Left colon (tissue), 2 donors: ENCODE measurements at places on chromosomes 13 and 19. TPM values are rescaled to one million over a fixed set of nuclear protein-coding genes. Genes with fewer than 3 reads are reported as not detected.

DNA sequence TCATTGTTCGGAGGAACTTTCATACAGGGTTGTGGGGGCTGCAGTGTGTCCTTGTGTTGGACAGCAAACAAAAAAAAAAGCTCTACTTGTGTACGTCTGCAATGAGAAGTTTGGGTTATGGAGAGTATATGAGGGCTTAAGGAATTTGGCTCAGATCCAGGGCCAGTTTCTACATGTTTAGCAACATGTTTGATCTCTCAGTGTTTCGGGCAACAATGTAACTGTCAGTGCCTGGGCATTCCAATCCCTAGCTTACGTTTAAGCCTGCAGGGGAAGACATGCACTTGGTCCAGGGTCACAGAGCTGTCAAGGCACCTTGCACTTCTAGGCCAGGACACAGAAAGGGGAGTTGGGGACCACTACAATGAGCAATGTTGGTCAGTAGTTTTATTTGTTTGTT, 13.9 kb downstream of the ZNF543 start:
- DNase-seq, result no peak

DNA sequence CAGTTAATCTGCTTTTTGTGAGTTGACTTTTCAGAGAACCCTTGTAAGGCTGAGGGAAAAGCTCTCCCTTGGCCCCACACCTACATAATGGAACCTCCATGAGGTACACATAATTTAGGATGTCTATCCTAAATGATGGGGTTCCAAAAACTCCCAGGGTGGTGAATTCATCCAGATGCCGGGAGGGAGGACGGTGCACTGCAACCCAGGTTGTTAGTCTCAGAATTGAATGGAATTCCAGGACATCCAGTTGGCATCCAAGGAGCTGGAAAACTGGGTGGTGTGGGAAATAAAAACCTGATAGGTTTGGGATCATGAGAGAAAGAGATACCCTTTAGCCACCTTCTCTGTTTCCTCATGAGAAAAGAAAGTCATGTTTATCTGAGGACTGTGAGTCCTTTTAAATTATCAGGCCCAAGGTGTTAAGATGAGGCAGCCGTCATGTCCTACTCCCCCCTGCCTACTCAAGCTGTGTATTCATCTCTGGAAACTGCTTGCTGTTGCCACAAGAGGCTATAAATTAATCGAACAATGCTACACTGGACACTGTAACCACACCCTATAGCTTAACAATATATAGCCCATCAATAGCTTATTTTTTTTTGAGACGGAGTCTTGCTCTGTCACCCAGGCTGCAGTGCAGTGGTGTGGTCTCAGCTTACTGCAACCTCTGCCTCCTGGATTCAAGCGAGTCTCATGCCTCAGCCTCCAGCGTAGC, 49.5 kb downstream of the C13orf46 start:
- DNase-seq, result no peak

Gene EID2
- total RNA-seq, result 10.4 TPM

- no peak for DNase-seq
Measured at GRCh38 chr13:66578305-66578704, 651.8 kb downstream of the PCDH9 start.

DNA sequence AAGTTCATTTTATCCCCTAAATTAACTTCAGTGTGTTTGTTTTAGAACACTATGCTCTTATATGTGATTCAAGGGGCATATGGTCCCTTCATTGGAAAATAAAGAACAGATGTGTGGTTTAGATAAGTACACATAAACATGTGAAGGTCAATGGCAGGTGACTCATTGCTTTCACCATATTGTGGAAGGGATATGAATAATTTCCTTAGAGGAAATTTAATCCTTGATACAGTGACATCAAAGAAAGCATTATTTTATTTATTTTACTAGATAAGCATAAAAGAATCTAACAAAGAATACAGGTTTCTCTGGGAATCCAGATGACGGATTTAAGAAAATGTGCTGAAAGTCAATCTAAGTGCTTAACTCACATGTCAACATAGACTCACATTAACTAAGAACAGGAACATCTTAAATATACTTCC, 373.5 kb downstream of the KCTD12 start:
- DNase-seq, result no peak

Gene GZMM
- total RNA-seq, result 0.67 TPM

DNA sequence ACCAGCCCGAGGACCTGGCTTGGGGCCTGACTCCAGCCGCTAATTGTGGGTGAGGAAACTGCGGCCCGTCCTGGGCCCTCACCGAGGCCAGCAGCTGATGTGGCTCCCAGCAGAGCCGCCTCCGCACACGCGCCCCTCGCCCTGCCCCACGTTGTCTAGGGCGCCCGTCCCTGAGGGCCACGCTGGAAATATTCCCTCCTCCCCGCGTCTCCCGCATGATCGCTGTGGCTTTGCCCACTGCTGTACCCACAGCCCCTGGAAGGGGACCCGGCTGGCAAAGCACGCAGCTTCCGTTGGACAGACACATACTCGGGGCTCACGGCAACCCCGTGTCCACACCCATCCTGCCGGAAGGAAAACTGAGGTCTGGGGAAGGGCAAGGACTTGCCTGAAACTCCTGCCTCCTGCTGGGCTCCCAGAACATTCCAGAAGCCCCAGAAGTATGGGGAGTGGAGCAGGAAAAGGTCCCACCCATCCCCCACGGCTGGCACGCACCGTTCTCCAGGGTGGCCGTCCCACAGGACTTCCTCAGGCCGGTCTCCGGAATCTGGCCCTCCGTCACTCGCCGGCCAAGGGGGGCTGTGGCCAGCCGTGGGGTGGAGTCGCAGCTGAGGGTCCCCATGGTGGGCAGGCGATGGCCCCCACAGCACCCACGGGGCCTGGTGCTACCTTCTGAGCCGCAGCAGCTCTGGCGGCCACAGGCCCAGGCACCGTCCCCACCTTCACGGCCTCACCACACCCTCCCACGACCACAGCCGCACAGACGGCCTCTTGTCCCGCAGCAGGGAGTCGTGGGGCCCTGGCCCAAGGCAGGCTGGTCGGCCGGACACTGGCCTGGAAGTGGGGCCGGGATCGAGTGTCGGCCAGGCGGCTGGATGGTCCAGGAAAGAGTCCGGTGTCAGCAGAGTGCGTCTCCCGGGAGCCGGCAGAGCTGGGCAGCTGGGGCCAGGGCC, 13.6 kb upstream of the SHC2 start:
- DNase-seq, result no peak

DNA sequence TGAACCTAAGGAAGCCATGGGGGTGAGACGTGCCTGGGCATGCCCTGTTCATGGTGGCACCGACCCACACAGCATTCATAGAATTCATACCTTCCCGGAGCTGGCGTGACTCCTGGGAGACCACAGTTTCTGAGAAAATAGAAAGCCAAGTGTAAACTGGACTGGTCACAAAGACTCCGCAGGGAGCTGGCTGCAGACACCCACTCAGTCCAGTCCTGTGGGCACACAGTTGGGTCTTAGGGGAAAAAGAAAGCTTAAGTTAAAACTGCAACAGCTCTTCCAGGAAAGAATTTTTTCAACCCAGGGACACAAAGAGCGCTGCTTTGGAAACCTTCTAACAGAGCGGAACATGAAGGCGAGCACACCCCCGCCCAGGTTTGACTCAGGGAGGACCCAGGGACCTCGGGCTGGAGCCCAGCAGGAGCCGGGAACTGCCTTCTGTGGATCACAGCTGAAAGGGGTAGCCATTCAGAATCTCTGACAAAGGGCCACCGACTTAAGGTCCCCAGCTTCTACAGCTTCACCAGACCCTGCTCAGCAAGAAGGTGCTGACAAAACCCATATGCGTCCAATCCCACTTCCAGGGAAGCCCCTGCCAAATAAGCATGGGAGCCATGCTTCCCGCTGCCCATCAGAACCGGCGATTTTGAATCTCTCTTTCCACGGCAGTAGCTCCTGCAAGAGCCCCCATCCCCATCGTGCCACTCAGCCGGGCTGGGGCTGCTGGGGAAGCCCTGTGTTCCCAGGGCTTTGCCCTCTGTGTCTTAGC, 183.7 kb downstream of the COL4A1 start:
- no peak for DNase-seq

DNA sequence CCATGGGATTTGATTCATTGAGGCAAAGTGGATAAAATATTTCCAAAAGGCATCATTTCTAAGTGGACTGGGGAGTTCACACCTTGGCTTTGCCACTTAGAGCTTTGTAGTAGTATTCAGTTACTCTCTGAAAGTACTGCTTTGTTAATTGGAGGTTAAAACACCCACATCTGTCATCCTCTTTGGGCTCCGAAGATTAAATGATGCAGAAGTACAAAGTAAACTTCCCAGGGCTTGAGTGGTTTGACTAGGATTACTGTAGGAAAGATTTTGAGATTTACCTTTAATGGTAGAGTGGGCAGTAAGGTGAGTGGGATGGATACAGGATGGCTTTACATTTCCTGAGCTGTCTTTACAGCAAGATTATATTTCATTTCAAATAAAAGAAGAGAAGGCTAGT, 42.4 kb downstream of the WASF3 start:
- DNase-seq, result no peak

DNA sequence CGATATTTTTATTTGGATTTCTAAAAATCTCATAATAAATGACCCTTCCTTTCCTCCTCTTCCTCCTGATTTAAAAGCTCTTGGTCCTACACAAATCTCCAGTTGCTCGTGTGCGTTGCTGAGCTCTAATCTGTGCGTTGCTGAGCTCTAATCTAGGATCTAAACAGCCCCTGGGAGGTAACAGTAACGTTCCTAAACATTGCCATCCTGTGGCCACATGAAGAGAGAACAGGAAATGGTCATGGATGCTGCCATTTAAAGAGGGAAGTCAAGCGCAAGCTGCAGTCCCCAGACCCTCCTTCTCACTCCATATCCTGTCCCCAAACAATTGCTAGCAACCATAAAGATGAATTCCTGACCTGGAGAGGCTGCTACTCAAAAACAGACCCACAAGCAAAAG, 170.8 kb downstream of the NUFIP1 start:
- no peak for DNase-seq

- DNase-seq, result no peak
Measured at GRCh38 chr13:20090349-20090748, 70.5 kb downstream of the GJA3 start.

DNA sequence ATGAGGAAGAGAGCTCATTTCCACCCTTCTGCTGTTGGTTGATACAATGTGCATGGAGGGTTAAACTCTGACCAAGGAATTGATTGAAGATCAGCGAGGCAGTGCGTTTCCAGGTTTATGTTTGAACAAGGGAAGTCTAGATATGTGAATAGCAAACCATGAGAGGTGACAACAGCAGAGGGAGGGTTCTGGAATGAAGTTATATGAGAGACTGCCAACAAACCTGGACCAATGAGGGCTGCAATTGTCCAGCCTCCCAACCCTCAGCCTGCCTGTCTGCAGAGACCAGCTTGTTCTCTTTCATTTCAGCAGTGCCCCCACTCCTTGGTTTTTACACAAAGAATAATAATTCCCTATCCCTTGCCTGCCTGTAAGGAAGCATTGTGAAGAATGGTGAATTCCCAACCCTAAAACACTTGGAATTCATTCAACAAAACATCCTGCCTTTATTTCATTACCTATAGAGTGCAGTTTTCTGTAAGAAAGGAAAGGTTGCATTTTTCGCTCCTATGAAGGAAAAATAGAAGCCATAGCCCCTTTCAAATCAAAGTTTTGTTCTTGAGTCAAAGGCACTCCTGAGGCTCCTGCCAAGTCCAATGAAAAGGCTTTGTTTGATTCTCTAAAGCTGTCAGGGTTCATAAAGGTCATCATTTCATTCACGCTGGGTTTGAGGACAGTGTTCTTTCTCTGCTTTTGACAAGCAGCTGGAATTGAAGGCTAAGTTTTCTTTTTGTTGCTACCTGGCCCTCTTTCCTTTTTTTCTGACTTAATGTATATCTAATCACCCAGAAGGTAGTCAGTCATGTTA, 53.6 kb upstream of the ABCC4 start:
- no peak for DNase-seq

Gene MBD3L2
- total RNA-seq, result not detected

- DNase-seq, result no peak
Measured at GRCh38 chr19:14019100-14019499, 8.8 kb upstream of the RLN3 start.

- DNase-seq, result no peak
Measured at GRCh38 chr13:45878966-45879365, 27.4 kb upstream of the SIAH3 start.

Gene C1QTNF9B
- not detected for total RNA-seq

Gene ZNF700
- 20.0 TPM for total RNA-seq

GRCh38 chr13:25682276-25682675, 310.5 kb downstream of the ATP8A2 start:
- DNase-seq, result no peak

DNA sequence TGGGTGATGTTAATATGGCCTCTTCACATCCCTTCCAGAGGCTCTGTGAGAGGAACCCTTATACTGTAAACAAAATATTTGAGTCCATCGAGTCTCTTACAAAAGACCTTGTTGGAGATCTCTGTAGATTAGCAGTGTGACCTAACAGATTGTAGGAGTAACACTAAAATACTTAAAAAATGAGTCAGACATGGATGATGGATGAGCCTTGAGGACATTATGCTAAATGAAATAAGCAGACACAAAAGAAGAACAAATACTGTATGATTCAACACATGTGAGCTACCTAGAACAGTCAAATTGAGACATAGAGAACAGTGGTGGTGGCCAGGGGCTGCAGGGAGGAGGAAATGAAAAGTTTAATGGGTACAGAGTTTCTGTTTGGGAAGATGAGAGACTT, 152.2 kb upstream of the UBL3 start:
- DNase-seq, result no peak

Gene SULT2B1
- 0.89 TPM for total RNA-seq

GRCh38 chr19:51320280-51320657, 8.8 kb downstream of the IGLON5 start:
- no peak for DNase-seq

- no peak for DNase-seq
Measured at GRCh38 chr13:96661612-96662011, 332.7 kb downstream of the OXGR1 start.
